ENCODE measurements at places on chromosomes 5 and 9.

DNA sequence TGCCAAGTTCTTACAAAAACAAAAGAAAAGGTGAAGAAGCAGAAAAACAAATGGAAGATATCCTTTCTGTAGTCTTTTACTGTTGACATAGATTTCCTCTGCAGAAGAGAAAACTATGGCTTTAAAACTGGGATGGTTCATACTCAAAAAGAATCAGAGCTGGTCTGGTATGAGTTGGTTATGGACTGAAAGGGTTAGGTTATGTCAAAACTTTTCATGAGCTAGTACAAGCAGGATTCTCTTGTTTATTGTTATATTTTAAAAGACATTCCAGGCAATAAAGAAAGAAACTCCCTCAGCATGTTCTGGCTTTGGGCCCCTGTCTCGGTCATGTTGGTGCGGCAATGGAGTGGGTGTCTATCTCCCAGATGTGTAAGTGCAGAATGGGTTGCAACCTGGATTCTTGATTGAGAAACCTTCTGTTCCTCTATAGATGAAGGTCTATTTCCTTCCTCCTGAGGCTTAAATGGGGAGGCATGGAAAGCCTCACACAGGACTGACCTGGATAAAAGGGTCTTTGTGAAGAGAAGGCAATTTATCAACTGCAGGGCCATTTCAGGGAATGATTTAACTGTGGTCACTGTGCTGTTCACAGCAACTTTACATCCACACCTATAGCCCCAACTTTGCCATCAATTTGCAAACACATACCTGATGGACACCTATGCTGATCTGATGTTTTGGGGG lies 209.6 kb upstream of the TNC start:
- DNase-seq = no peak

DNA sequence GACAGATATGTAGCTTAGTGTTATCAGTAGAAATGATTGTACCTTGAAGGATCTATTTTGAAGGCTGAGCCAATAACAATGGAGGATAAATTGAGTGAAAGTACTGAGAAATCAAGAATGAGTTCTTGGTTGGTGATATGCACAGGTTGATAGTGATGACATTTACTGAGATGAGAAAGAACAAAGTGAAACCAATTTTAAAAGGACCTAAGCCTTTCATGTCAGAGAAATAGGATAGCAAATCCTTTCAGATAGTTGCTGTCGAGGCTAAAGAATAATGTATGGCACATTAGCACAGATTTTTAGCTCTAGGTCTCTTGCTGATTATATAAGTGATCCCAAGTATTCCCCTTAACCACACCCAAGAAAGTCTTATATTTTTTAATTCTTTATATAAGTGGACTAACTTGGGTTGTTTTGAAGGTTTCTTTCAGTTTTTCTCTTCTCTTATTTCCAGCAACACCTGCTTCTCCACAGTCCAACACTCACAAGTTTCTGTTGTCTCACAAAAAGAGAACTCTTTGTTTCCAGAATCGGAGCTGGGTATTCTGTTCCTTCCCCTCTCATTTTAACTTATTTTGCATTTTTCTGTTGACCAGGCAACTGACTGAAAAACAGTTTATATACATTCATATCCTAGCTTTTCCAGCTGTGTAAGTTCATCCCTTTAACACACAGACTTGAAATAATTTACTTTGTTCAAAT lies 286.9 kb upstream of the ATP10B start:
- no peak for DNase-seq

- no peak for DNase-seq
Observed at GRCh38 chr5:124790895-124791732, 44.7 kb upstream of the ZNF608 start.

DNA sequence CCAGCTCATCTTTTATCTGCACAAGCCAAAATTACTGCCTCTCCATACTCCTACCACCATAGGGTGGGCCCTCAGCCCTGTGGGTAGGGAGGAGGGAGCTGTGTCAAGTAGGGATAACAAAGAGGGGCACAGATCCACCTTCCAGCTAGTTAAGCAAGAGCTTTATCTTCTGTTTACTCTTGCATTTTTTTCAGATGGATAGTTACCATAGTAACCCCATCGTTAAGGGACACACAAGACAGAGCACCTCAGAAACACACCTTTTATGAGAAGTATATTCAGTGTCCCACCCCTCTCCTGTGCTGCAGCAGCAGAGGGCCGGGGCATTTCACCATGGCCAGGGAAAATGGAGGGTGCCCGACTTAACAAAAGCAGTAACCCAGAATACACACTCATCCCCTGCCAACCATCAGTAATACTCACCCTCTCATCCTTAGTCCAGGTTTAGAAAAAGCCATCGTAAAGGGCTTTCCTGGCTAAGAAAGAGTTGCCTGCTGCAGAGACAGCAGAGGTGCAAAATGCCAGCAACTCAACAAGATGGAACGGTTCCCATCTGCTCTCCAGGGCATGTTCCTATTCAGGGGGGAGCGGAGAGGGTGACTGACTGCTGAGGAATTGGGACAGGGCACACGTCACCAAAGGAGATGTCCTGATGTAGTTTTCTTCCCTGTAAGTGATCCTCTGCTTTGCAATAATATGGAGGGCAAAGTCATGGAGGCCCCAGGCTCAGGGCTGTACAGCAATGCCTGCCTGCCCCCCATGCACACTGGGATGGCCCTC lies 25.1 kb downstream of the MACROH2A1 start:
- DNase-seq = no peak

DNA sequence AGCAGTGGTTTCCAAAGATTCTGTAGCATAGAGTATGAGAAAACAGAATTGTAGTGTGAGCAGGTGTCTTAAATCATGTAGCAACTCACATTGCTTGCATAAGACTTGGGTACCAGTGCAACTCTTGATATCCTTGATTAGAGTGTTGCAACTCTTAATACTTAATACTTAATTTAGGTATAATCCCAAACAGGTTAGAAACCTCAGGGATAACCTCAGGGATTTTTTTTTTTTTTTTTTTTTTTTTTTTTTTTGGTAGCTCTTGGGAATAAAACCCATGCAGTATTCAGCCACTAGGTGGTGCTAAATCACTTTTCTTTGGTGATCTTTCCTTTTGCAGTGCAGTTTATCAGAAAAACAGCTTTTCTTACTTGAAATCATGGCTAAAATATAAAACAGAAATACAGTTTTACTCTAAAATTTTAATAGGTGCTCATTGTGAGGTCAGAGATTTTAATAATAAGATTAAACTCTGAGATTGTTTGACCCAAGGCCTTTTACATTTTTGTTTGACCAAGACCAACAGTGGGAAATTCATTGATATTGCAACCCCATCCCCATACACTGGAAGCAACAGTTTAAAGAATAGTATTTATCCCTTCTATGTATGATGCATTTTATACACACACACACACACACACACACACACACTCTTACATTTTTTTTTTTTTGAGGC lies 55.3 kb downstream of the ERAP1 start:
- DNase-seq = no peak

DNA sequence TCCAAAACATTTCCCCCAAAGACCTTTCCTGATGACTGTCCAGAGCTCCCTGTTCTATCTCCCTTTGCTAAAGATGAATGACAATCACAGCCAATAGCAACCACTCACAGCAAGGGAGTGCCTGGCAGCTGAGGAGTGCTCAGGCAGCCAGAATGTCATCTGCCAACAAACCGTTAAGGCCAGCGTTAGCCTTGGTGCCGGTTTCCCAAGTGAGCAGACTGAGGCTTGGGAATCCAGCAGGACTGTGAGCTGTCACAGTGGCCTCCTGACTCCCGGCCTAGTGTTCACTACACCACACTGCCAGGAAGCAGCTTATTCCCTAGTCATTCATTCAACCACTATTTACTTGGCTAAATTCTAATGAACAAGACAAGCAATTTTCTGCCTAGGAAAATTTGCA lies 24.7 kb downstream of the STK10 start:
- DNase-seq = peak; percentile 19

DNA sequence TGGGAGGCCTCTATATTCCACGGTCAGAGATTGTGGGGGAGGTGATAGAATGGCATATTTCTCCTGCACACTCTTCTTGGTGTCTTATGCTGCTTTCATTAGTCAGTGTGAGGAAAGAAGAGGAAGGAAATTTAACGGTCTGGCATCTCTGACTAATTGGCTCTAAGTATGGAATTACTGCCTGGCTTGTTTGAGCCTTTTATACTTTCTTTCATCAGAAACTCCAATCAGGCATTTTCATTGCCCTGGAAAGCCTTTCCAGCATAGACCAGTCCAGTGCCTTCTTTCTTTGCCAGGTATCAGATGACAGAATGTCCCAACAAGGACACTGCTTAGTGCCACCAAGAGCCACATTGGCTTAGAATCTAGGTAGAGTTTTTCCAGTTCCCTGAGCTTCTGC lies 30.2 kb downstream of the CYSTM1 start:
- no peak for DNase-seq

DNA sequence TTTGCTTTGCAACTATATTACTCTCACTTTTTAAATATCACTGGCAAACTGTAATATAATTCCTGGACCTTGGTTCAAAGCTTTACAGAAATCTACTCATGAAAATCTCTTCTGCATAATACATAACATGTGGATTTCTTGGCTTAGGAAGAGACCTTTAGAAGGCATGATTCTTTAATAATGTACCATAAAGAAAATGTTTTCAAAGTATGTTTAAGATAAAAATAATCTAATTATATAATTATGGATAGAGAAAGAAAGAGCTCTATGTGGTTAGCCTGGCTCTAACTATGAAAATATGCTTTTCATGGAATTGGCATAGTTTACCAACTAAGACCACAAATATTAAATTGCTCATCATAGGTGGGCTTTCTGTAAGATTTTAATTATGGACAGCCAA lies 817.8 kb downstream of the TLE1 start:
- no peak for DNase-seq

- DNase-seq = no peak
Observed at GRCh38 chr9:28249424-28249823, 676.1 kb upstream of the C9orf72 start.

GRCh38 chr5:40676613-40677343 lies 2.9 kb upstream of the PTGER4 start:
- DNase-seq = no peak

DNA sequence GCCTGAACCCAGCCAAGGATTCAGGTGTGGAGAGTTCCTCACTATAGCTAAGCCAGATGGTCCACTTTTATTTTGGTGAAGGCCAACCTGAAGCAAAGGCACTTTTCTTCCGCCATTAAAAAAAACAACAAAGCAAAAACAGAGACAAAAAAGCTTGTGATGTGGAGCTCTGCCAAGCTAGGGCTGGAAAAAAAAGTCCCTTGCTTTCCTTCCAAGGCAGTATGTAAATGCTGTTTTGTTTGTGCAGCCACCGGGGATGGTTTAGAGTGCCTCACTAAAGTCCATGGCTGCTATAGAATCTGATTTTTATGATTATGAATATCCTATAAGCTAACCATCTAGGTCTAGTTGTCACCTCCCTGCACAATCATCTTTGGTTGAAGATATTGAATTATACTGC lies 14.9 kb downstream of the MEGF10 start:
- no peak for DNase-seq

- no peak for DNase-seq
Observed at GRCh38 chr5:174065528-174066197, 20.2 kb downstream of the NSG2 start.

DNA sequence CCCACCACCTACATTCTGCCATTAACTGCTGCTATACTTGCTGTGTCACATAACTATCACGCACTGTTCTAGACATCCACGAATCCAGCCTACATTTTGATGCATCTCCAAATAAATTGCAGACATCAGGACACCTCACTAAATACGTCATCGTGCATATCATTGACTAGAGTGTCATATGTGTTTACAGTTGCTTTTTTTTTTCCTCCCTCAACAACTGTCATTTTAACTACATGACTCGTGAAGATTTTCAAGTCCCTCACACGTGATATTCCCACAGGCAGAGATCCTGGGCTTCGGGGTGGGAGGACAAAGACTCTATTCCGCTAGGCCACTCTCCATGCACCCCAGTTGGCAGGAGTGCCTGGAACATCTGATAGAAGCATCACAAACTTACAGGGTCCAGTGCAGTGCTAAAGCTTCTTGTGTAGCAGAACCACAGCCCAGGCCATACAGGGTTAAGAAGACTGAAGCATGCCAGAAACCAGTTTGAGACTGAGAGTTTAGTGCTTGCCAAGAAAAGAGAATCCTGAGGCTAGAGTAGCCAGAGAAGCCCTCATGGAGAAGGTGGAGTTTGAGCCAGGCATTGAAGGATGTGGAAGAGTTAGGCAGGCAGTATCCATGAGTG lies 1.1 kb downstream of the PCYOX1L start:
- DNase-seq = no peak

- DNase-seq = no peak
Observed at GRCh38 chr9:136621734-136622093, 41.0 kb upstream of the EGFL7 start.

DNA sequence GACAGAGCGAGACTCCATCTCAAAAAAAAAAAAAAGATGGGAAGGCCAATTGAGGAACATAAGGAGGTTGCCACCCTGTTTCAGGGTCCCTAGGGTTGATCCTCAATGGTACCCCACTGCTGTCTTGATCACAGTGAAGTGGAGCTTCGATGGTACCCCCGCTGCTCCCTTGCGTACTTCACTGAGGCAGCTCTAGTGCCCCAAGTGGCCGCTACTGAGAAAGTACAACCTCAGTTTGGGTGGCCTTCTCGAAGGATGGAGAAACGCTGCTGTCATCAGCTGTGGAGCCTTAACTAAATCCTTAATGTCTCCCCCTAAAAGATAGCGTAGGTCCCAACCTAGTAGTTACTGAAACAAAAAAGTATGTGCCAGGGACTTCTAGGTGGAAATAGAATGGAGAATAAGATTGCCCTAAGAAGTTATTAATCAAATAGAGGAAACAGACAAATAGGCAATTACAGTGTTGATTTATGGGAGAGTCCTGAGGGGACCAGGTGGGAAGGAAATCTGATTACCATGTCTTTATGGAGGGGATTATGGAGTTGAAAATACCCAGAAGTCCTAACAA lies 6.3 kb downstream of the TESK1 start:
- DNase-seq = no peak

DNA sequence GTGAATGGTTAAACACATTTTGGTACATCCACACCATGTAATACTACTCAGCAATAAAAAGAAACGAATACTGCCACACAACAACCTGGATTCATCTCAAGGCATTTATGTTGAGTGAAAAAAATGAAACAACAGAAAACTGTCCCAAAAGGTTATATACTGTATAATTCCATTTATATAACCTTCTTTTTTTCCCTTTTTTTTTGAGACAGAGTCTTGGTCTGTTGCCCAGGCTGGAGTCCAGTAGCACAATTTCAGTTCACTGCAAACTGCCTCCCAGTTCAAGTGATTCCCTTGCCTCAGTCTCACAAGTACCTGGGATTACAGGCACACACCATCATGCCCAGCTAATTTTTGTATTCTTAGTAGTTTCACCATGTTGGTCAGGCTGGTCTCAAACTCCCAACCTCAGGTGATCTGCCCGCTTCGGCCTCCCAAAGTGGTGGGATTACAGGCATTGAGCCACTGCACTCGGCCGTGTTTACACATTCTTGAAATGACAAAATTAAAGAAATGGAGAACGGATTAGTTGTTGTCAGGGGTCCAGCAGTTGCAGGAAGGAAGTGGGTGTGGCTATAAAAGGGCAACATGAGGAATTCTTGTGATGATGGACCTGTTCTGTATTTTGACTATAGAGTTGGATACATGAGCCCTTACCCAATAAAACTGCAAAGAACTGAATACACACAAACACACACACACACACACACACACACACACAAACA lies 17.4 kb downstream of the PPP6C start:
- DNase-seq = no peak
